ENCODE measurements at places on chromosomes 1 and 21. TPM values are rescaled to one million over a fixed set of nuclear protein-coding genes. Genes with fewer than 3 reads are reported as not detected.

DNA sequence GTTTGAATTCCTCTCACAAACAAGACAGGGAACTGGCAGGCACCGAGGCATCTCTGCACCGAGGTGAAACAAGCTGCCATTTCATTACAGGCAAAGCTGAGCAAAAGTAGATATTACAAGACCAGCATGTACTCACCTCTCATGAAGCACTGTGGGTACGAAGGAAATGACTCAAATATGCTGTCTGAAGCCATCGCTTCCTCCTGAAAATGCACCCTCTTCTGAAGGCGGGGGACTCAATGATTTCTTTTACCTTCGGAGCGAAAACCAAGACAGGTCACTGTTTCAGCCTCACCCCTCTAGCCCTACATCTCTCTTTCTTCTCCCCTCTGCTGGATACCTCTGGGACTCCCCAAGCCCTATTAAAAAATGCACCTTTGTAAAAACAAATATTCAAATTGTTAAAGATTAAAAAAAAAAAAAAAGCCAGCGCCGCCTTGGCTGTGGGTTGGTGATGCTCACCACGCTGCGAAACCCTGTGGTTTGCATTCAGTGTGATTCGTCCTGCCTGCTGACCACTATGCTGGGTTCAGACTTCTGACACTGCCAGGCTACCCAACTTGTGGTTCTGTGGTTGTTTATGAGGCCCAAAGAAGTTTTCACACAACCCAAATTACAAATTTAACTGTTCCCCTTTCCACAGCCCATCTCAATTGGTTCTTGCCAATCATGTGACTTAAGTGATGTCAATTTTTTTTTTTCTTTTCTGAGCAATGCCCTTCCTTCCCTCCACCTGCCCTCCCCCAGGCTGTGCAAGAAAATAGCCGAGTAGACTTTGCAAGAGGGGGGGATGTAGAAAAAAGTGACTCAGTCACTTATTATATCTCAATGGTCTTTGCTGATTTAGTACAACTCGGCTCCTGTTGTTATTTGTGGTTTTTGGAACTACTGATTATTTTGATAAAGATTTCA is at the start of gene RUNX1:
Gene RUNX1, minus strand, starts transcription at position 597 of the 912 bp plus-strand sequence.
- DNase-seq: no peak

DNA sequence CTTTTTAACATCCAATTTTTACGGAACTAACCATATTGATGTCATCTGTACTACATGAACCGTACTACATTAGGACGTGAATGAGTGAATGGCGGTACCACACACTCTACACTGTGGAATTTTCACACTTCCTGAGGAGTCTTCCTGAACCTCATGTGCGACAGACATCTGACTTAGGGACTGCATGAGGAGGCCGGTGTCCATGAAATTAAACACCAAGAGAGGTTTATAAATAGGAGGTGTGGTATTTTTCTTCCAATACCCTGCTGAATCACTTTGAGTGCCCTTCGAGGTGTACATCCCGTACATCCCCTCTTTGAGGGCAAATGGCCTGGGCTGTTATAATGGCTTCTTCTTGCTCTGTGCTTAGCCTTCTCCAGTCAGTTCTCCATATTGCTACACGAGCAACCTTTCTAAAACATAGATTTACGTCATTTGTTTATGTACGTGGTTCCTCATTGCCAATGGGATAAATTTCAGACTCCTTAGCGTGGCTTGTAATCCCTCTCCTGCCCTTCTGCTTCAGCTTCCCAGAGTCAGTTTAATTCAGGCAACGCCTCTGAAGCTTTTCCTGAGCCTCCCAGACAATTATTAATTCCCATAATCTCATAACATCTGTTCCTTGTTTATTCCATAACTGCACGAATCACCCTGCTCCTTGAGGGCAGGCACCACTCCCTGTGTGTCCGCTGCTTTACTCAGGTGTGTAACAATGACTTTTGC is 9.4 kb downstream of the ST3GAL3 start:
- DNase-seq: no peak

GRCh38 chr1:66175098-66175497 is 358.9 kb upstream of the SGIP1 start:
- DNase-seq: no peak

- DNase-seq: no peak
Observed at GRCh38 chr1:161073474-161074121, 3.9 kb upstream of the ARHGAP30 start.

GRCh38 chr21:26422706-26423105 is 150.4 kb downstream of the CYYR1 start:
- no peak for DNase-seq

- DNase-seq: no peak
Observed at GRCh38 chr21:44943005-44943685, 3.3 kb downstream of the SLX9 start.

GRCh38 chr1:79667848-79668696 is 661.5 kb upstream of the ADGRL4 start:
- no peak for DNase-seq

GRCh38 chr1:225578251-225578977 is 74.5 kb downstream of the ENAH start:
- DNase-seq: no peak

- DNase-seq: no peak
Observed at GRCh38 chr1:155890251-155890650, 20.9 kb downstream of the RIT1 start.

GRCh38 chr1:85259118-85259911 is at the start of gene C1orf52:
TSS of gene C1orf52 (minus strand) at chr1:85259662. CDS start at chr1:85259633, 29 bp downstream.
- peak; percentile 88 for DNase-seq

The SAMD11 gene
- total RNA-seq: 10.2 TPM

The SLAMF8 gene
- 5.6 TPM for total RNA-seq

The UBL4B gene
- total RNA-seq: not detected

The KCNE2 gene
- not detected for total RNA-seq

The NHLH1 gene
- not detected for total RNA-seq

The PCNX2 gene
- total RNA-seq: 14.8 TPM

The MRPS21 gene
- 30.1 TPM for total RNA-seq

All from thoracic aorta (tissue), 2 donors.